Common myeloid progenitor, CD34-positive (primary cell): ENCODE measurements at places on chromosomes 1 and 21.

GRCh38 chr1:87117761-87118368 is 203.4 kb downstream of the HS2ST1 start:
- DNase-seq, result no peak
- no peaks in the 10 kb centered on the region for H3K36me3 ChIP-seq
- H3K27ac ChIP-seq, result no peak overlapping the region
- H3K4me1 ChIP-seq, result no peaks in the 10 kb centered on the region

DNA sequence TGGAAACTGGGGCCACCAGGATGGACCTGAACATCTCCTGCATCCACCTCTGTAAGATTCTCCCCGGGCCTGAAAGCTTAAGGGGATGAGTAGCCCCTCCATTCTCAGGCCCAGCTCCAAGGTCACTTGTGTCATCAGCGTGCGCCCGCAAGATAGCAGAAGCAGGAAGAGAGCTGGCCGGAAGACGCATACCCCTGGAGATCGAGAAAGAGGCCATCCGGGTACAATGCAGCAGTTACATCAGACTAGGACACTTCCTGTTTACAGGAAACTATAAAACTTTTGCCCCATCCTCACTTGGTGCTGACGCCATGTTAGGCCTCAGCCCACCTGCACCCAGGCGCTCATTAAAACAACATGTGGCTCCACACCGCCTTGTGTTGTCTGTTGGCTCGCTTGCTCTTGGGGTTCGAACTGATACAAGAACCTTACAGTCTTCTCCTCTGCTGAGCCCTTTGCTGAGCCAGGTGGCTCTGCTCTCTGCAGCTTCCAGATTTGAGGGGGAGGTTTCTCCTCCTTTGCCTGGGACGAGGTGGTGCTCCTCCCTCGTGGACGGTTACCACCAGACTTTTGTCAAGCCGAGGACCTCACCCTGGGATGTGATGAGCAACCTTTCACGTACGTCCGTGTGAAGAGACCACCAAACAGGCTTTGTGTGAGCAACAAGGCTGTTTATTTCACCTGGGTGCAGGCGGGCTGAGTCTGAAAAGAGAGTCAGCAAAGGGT is 277.5 kb upstream of the C1orf174 start:
- peaks cover 5% of the 10 kb centered on the region for H3K27me3 ChIP-seq
- no peak for DNase-seq
- no peaks in the 10 kb centered on the region for H3K4me1 ChIP-seq
- H3K27ac ChIP-seq, result no peak overlapping the region
- no peak overlapping the region for H3K4me3 ChIP-seq
- H3K36me3 ChIP-seq, result no peaks in the 10 kb centered on the region

- H3K27me3 ChIP-seq, result no peaks in the 10 kb centered on the region
- H3K4me1 ChIP-seq, result peaks cover 6% of the 10 kb centered on the region
- no peak overlapping the region for H3K4me3 ChIP-seq
- DNase-seq, result no peak
- no peak overlapping the region for H3K27ac ChIP-seq
Measured at GRCh38 chr1:2528016-2528415, 1.6 kb upstream of the PANK4 start.

DNA sequence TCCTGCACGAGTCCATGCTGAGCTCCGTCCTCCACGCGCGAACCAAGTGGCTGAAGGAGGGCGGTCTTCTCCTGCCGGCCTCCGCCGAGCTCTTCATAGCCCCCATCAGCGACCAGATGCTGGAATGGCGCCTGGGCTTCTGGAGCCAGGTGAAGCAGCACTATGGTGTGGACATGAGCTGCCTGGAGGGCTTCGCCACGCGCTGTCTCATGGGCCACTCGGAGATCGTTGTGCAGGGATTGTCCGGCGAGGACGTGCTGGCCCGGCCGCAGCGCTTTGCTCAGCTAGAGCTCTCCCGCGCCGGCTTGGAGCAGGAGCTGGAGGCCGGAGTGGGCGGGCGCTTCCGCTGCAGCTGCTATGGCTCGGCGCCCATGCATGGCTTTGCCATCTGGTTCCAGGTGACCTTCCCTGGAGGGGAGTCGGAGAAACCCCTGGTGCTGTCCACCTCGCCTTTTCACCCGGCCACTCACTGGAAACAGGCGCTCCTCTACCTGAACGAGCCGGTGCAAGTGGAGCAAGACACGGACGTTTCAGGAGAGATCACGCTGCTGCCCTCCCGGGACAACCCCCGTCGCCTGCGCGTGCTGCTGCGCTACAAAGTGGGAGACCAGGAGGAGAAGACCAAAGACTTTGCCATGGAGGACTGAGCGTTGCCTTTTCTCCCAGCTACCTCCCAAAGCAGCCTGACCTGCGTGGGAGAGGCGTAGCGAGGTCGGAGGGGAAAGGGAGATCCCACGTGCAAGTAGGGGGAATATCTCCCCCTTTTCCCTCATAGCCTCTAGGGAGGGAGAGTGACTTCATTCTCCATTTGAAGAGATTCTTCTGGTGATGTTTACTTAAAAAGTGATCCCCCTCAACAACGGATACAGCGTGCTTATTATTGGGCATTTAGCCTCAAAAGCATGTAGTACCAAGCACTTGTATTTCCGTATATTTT is 991 bp downstream of the PRMT6 start:
- no peaks in the 10 kb centered on the region for H3K27me3 ChIP-seq
- H3K4me1 ChIP-seq, result peaks cover 21% of the 10 kb centered on the region
- H3K4me3 ChIP-seq, result peak overlapping the region; percentile 92
- peak overlapping the region; percentile 82 for H3K27ac ChIP-seq
- peak; percentile 6 for DNase-seq
- H3K36me3 ChIP-seq, result peaks cover 7% of the 10 kb centered on the region
